H1 (cell line): ENCODE measurements at places on chromosomes 4 and X. TPM values are rescaled to one million over a fixed set of nuclear protein-coding genes. Genes with fewer than 3 reads are reported as not detected.

The CTAG2 gene
- total RNA-seq = not detected in 2 replicates

DNA sequence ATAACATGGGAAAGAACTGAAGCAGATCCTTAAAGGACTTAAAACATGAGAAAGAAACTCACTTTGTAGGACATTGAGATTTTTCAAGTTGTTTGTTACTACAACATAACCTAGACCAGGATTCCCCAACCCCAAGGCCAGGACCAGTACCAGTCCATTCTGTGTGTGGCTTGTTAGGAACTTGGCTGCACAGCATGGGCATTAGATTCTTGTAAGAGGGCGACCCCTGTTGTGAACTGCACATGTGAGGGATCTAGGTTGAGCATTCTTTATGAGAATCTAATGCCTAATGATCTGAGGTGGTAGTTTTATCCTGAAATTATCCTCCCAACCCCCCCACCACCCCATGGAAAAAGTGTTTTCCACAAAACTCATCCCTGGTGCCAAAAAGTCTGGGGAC, 566.1 kb downstream of the KCTD8 start:
- no peak for DNase-seq

The UBE2D3 gene
- total RNA-seq = 377 and 396 TPM in 2 replicates

- DNase-seq = no peak
Measured at GRCh38 chr4:119314356-119314755, 7.6 kb downstream of the FABP2 start.

DNA sequence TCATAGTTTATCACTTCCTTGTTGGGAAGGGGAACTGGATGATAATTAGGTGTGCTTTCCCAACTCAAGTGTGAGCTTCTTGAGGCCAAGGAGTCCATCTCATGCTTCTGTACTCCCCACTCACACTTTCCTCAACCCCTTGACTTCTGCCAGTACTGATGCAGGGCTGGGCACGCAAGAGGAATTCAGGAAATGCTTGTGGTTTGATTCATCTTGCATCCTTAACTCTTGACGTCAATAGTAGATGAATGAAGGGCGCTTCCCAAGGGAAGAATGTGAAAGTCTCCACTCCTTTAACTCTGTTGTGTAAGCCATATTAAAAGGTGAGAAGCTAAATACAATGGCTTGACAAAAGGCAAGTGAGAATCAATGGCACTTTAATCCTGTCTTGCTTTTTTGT, 101.8 kb downstream of the AGTR2 start:
- no peak for DNase-seq

The SPANXA2 gene
- total RNA-seq = not detected in 2 replicates

The YTHDC1 gene
- 89.5 and 94.5 TPM in 2 replicates for total RNA-seq
